ENCODE measurements at places on chromosomes 16 and 17. TPM values are rescaled to one million over a fixed set of nuclear protein-coding genes. Genes with fewer than 3 reads are reported as not detected.
A peak's percentile ranks its signal among the peaks of the same experiment; 100 is the strongest.

The C16orf96 gene
- total RNA-seq, result 0.04 TPM

The PRR15L gene
- 11.0 TPM for total RNA-seq

DNA sequence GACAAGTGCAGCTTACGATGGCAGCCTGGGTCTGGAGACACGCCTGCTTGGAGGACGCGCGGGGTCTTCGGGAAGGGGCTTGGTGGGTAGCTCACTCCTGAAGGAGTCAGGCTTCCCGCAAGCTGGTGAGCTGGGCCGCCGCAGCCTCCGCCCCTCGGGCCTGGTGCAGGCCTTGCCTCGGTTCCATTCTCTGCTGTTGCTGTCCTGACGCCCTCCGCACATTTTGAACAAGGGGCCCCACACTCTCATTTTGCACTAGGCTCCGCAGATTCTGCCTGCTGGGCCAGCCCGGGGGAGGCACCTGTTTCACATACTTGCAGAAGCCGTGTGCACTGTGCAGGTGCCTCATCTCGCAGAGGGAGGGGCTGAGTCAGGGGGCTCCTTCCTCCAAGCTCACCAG is 31.9 kb upstream of the CBX4 start:
- peak; percentile 9 for ATAC-seq

The KRTAP9-2 gene
- not detected for total RNA-seq

DNA sequence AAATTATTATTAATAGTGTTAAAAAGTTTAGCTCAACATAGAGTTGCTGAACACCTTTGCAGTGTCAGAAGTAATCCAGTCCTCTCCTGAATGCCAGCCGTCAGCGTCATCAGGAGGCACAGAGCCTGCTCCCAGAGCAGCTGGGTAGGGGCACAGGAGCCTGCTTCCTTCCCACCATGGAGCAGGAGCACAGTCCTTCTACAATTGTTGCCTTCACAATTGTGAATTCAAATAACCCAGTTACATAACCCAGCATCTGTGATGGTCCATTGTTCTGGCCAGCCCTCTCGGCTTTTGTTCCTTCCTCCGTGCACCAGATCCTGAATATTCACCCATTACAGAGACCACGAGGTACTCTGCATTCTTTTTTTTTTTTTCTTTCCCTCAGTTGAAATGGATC is 393.9 kb upstream of the MAF start:
- ATAC-seq, result no peak

DNA sequence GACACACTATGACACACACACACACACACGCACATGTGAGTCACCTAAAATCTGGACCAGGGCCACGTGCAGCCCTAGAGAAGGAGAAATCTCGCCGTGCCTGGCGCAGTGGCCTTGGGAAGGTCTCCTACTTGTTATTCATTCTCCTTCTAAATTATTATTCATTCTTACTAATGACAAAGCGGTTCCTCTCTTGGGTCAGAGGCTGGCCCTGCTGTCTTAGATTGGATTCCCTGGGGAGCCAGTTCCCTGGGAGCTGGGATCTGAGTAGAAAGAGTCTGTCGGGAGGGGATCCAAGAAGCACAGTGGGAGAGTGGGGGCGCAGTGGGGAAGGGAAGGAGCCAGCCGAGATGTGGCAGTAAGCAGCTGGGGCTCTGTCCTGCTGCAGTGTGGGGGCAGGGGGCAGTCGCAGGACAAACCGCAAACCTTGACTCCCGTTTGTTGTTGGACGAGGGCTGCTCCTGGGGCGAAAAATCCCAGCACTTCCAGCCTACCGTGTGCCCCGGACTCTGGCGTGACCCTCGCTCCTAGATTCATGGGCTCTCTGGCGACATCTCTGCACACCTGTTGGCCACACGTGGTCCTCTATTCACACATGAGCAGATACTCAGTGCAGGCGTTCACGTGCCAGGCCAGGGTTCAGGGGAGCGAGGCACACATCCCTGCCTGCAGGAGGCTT is 18.7 kb upstream of the JPH3 start:
- no peak for ATAC-seq

DNA sequence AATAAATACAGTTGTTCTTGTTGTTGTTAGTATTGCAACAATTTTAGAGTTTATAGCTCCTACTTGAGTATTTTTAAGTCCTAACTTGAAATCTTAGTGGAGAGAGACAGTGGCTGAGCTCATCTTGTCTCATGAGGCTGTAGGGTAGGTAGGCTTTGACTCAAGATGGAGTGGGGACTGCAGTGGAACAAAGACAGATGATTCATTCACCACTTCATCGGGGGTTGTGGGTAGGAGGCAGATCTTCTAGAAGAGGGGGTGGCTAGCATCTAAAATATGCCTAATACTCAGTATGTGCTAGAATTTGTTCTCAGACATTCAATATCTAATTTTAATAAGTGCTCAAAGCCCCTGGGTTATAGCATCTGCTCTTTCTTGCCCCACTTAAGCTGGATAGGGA is 13.1 kb upstream of the MMD start:
- ATAC-seq, result no peak

GRCh38 chr16:49457196-49457595 is 83.6 kb downstream of the C16orf78 start:
- ATAC-seq, result no peak

The MYADML2 gene
- not detected for total RNA-seq

The MYH3 gene
- 0.52 TPM for total RNA-seq

- ATAC-seq, result peak; percentile 65
These were observed 136.9 kb downstream of the MAP2K6 start for GRCh38 chr17:69551212-69552010.

- no peak for ATAC-seq
These were observed 5.0 kb downstream of the CAMKK1 start for GRCh38 chr17:3887804-3888203.

DNA sequence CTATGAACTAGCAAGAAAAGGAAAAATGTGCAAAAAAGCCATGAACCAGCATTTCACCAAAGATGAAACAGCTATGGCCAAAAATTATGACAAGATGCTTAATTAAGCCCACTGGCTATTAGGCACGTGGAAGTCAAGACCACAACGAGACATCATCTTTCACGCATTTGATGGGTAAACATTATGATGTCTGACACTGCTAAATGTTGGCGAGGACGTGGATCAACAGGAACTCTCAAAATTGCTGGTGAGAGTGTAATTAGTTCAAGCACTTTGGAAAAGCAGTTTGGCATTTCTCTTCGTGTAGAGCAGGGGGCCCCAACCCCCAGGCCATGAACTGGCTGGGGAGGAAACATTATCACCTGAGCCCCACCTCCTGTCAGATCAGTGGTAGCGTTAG is 39.6 kb upstream of the ADGRG1 start:
- no peak for ATAC-seq

The BCO1 gene
- total RNA-seq, result 0.32 TPM
